ENCODE measurements at places on chromosomes 16 and 17. TPM values are rescaled to one million over a fixed set of nuclear protein-coding genes. Genes with fewer than 3 reads are reported as not detected.

The TOM1L1 gene
- polyA plus RNA-seq, result 111 TPM

The CCL17 gene
- polyA plus RNA-seq, result 0.38 TPM

The CD68 gene
- 63.5 TPM for polyA plus RNA-seq

The SOX8 gene
- 4.7 TPM for polyA plus RNA-seq

The MVP gene
- 13.6 TPM for polyA plus RNA-seq

The LPO gene
- 0.22 TPM for polyA plus RNA-seq

The ZNF469 gene
- polyA plus RNA-seq, result 1.8 TPM

The CACNG1 gene
- not detected for polyA plus RNA-seq

The NLGN2 gene
- polyA plus RNA-seq, result 29.0 TPM

The DHX58 gene
- polyA plus RNA-seq, result 7.1 TPM

The SPATA32 gene
- polyA plus RNA-seq, result 0.42 TPM

The HES7 gene
- not detected for polyA plus RNA-seq

The CES5A gene
- polyA plus RNA-seq, result not detected

DNA sequence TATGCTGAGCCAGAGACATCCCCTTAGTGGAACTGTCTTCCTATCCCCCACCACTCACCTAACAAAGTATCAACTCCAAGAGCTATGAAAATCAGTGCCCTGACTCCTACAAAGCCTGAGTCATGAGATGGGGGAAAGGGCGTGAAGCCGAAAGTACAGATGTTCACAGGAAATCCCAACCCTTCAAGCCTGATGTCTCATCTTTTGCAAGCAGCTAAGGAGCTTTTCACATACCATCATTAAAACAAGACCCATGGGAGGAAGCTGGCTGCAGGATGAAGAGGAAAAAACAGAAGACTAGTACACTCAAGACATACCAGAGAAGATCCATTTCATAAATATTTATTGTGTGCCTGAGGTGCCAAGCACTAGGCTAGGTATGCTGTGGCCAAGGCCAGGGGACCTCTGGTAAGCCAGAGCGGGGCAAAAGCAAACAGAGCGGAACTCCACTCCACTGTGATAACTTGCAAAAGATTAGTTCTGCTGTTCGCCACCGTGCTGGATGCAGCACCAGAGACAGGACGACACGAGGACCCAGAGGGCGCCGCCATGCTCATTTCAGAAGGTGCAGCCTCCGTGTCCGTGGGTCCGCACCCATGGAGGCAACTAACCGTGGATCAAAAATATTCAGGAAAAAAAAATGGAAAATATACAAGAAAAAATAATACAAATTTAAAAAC, 4.5 kb upstream of the MNT start:
- DNase-seq, result no peak

GRCh38 chr16:89067677-89068443, 25.8 kb upstream of the ACSF3 start:
- DNase-seq, result no peak

DNA sequence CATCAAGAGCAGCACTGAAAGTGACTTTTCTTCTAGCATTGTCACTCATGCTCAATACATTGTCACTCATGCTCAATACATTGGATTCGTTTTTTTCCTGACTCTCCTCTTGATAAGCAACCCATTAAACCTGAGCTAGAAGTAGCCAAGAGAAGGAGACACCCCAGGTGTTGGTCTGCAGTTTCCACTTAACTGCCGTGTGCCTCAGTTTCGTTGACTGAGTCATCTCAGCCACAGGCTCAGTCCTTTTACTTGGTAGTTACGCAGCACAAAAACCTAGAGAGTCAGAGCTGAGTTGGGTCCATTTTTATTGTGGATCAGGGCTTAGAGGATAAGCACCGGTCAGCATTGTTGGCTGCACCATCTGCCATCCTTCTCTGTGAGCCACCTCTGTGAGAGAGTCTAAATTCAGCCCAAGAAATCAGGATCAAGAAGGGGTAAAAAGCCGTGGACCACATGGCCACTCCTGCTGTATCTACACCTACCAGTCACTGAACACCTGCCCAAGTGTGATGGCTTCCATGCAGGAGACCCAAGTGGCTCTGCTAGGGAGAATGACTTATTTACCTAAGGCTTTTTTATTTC, 11.3 kb downstream of the GINS2 start:
- DNase-seq, result no peak

GRCh38 chr17:66200685-66201092, 8.8 kb upstream of the CEP112 start:
- DNase-seq, result peak; percentile 56

GRCh38 chr17:70929226-70929625, 759.9 kb downstream of the KCNJ2 start:
- DNase-seq, result no peak

DNA sequence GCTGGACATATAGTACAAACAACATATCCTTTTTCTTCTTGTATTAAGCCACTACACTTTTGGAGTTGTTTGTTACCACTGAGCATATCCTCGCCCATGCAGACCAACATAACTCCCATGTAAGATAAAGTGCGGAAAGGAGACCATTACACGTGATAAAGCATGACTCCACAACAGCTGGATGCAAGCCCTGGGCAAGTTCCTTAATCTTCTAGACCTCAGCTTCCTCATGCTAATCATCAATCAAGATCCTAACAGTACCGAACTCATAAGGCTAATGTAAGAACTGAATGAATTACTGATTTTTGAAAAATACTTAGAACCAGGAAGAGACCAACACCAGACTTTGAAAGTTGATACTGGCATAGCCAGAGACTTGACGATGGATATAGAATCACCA, 47.0 kb upstream of the GSG1L start:
- DNase-seq, result no peak

DNA sequence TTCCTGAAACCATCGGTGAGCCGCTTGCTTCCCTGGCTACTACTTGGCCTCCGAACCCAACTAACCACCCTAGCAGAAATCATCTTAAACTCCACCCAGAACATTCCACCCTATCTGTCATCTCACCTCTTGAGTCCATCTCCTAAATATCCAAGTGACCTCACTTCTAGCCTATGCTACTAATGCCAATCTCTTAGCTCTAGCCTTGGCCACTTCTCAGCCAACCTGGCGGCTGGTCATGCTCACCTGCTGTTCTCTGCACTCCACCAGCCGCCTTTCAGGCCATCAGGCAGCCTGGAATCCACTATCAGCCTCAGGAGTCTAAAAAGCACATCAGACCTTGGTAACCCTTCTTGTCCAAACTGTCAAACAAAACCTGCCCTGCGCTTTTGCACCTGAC, 11.9 kb upstream of the CYTH1 start:
- no peak for DNase-seq

DNA sequence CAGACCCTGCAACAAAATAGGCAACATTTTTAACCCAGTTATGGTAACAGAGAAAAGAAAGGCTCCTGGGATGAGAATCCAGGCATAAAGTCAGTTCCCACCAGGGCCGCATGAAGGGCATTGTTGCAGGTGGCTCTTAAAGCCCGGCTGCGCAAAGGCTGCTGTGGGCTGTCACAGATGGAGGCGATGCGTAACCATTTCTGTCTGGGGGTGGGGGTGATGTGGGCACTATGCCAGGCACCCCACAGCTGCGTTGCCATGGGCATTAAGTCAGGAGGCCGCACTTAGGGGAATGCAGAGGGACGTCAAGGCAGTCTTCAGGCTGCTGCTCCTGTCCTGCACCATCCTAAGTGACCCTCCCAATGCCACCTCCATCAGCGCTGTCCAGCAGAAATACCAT, 228.4 kb downstream of the CPPED1 start:
- no peak for DNase-seq

GRCh38 chr17:1724351-1724868, at the start of gene WDR81:
Gene WDR81, plus strand, starts transcription at chr17:1724704. Its CDS starts 256 bp downstream, at chr17:1724960.
- no peak for DNase-seq

- no peak for DNase-seq
Observed at GRCh38 chr16:27366687-27367460, 35.1 kb upstream of the IL21R start.

DNA sequence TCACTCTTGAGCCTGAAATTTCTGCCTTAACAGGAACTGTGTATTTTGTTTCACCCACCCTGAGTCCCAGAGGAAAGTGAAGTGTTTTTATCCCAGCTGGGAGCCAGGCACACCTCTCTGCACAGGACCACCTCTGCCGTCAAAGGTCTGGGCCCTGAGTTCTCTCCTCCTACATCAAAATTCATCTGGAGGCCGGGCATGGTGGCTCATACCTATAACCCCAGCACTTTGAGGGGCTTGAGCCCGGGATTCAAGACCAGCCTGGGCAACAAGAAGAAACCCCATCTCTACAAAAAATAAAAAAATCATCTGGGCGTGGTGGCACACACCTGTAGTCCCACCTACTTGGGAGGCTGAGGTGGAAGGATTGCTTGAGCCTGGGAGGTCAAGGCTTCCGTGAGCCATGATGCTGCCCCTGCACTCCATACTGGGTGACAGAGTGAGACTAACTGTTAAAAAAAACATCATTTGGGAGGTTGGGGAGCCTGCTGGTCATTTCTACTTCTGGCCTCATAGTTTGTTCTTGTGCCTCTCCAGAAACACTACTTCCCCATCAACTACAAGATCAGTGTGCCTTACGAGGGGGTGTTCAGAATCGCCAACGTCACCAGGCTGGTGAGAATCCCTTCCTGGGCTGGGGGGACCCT, 9.8 kb downstream of the IL34 start:
- DNase-seq, result no peak

GRCh38 chr16:22321340-22322001, 24.3 kb downstream of the POLR3E start:
- peak; percentile 58 for DNase-seq

DNA sequence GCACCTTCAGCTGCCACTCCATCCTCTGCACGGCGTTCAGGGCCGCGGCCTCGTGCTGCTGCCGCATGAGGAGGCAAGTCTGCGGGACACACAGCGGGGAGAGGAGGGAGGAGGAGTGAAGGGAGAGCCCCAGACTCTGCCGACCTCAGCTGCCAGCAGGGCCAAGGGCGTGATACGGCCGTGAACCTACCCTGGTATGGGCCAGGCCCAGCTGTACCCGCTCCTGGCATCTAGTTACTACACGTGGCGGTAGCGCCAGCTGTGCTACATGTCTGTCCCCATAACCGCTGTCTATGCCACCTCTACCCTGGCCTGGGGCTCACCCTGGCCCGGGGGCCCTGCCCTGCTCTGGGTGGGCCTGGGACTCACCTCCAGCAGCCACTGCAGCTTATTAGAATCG, 51.1 kb downstream of the ZNF778 start:
- DNase-seq, result no peak
